ENCODE measurements at places on chromosomes 11 and 22.

GRCh38 chr11:56234155-56234554 is at the start of gene OR5T2:
Gene OR5T2 (minus strand): TSS chr11:56234255. CDS start chr11:56233062, 1,193 bp downstream.
- no peak for DNase-seq

DNA sequence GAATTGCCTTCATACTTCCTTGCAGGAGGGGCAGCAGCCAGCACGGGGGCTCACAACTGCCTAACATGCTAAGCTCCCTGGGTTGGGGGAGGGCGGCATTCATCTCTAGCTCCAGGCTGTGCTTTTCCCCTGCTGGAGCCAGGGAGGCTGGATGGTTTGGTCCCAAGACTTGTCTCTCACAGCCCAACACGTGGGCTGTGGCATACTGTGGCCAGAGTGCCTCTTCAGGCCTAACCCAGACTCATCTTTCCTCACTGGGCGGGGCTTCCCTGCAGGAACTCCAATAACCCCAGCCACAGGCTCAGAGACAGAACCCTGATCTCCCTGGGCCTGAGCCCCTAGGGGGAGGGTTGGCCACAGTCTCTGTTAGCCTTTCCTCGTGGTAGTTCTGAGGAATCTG is 121.9 kb upstream of the PLET1 start:
- no peak for DNase-seq

DNA sequence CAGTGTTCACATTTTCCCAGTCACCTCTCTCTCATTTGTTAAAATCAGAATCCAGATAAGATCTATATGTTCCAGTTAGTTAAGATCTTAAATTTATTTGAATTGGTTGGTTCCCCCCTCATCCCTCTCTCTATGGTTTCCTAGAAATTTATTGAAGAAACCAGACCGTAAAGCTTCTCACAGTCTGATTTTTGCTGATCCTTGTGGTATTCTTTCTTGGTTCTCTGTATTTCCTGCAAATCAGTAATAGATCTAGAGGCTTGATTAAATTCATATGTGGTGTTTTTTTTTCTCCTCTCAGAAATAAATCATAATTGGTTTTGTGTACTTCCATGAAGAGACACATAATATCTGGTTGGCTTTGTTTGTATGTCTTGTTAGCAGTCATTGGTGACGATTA is 147.5 kb downstream of the TMEM135 start:
- DNase-seq, result no peak

- DNase-seq, result no peak
Observed at GRCh38 chr11:128871168-128871610, 4.1 kb upstream of the KCNJ1 start.

GRCh38 chr11:114432893-114433292 is 6.4 kb upstream of the REXO2 start:
- DNase-seq, result no peak

GRCh38 chr11:80636999-80637398 is 1196.2 kb upstream of the TENM4 start:
- DNase-seq, result no peak

DNA sequence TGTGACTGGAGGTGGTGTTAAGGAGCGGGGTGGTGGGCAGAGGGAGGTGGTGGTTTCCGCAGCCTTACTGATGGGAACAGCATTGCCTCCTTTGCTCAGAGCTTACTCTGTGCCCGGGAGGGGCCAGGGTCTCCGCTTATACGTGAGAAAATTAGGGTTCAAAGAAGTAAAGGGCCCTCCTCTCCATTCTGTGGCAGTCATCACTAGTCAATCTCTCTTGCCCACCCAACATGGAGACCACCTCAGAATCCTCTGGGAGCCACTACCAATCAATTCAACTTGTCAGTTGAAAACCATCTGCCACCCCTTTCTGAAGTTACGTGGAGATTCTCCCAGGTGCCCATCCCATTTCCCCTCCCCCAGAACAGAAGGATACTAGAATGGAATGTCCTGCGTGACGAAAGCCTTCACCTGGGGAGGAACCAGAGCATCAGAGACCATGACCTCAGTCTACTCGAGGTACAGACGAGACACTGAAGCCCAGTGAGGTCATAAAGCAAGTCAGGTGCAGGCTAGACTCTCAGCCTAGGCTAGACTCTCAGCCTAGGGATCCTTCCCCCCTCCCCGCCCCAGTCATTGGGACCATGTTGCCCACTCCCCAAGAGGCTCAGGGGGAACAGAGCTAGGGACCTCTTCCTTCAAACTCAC is 2.0 kb downstream of the SELENOM start:
- DNase-seq, result no peak

- DNase-seq, result no peak
Observed at GRCh38 chr11:31422703-31423102, 53.0 kb downstream of the DNAJC24 start.

- DNase-seq, result no peak
Observed at GRCh38 chr11:134350381-134350780, 18.6 kb downstream of the GLB1L2 start.

DNA sequence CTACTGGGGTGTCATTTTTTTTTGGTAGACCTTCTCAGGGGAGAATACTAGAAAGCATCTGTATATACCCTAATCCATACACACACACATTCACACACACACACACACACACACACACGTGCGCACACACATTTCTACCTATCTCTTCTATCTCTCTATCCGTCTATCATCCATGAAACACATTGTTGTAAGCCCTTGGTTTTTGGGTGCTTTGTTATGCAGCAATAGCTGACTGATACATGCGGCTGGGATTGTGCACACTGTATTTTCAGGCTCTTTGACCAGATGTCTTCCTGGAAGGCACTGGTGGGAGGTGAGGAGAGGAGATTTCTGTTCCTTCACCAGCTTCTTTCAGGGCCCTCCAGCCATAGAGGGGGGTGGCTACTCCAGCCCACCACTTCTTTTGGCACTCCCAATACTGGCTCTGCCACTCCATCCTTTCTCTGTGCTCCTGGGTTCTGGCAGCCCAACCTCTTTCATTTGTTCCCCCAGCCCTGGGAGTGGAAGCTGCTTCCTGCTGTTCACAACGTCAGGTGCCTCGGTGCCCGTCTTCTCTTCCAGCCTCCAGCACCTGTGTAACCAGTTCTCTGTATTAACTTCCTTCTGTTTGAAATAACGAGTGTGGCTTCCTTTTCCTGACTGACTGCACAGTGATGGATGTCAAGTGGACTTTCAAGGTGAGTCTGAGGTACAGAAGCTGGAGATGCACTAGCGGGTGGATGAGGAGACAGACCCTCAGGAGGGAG is 12.4 kb upstream of the MUC2 start:
- DNase-seq, result no peak

- DNase-seq, result no peak
Observed at GRCh38 chr11:12101318-12101717, 9.1 kb upstream of the MICAL2 start.

- no peak for DNase-seq
Observed at GRCh38 chr11:35419184-35419829, at the start of gene SLC1A2. Gene SLC1A2 (minus strand): TSS chr11:35419558. CDS start chr11:35418966, 592 bp downstream.

DNA sequence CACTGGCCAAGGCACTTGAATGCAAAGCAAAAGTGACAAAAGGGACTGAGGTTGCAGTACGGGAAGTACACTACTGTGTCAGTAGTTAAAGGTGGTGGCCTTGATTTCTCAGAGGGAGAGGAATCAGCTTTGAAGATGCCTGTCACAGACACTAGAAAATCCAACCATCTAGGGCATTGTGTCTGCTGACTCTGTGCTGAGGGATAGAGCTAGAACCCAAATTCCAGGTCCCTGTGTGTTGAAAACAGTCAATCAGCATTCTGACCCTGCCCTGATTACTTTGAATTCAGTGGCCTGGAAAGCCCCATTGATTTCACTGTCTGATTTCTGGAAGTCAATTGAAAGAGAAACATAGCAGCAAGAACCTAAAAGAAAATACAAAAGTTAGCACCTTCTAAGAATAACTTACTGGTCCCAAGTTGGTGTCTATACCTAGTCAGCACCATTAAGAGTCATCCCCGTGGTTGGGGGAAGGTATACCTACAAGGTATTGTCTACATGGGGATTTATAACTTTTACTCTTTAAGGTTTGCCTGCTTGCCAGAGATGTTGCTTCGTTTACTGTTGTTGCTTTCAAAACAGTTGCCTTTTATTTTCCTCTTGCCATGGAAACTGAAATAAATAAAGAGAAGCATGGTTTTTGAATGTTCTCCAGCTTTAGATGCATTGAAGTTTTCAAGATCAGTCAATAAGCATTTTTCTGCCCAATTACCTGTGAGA is 97.3 kb downstream of the PDHX start:
- DNase-seq, result peak; percentile 28

Measured in CD4-positive, alpha-beta T cell treated with Interleukin-1 beta for 1 hour (primary cell).